ENCODE measurements at places on chromosomes 1 and 21. TPM values are rescaled to one million over a fixed set of nuclear protein-coding genes. Genes with fewer than 3 reads are reported as not detected.

The OR2T35 gene
- total RNA-seq, result not detected

The IFI44 gene
- 58.4 TPM for total RNA-seq

The VASH2 gene
- 2.4 TPM for total RNA-seq

The KPRP gene
- not detected for total RNA-seq

The CLEC20A gene
- total RNA-seq, result not detected

DNA sequence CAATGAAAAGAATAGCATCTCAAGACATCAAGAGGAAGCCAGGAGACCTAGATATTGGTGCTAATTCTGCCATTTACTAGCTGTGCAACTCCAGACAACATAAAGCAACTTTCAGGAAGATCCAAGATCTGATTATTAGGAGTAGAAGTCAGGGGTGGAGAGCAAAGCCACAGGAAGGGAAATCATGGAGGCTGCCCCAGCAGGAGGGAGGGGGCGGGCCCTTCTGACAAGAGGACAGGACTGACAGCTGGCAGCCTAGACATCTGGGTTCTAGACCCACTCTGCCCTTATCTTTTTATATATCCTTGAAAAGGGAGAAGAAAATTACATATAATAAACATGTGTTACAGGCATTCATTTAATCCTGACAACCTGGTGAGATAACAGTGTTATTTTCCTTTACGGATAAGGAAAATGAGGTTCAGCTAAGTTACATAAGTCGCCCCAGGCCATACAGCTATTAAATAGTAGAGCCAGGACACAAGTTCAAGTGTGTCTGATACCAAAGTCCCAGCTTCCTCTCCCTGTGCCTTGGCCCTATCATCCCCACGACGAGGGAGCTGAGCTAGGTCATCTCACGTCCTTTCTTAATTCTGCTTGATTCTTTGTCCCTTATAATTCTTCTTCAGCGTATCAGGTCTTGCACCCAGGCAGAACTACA lies 46.6 kb downstream of the ARHGEF11 start:
- H3K4me1 ChIP-seq, result no peaks in the 10 kb centered on the region
- no peaks in the 10 kb centered on the region for H3K27me3 ChIP-seq
- H3K27ac ChIP-seq, result no peak overlapping the region
- H3K36me3 ChIP-seq, result no peaks in the 10 kb centered on the region
- no peak for DNase-seq

GRCh38 chr1:37159102-37159501 lies 124.8 kb upstream of the GRIK3 start:
- no peak overlapping the region for H3K4me3 ChIP-seq
- no peaks in the 10 kb centered on the region for H3K36me3 ChIP-seq
- DNase-seq, result no peak
- no peaks in the 10 kb centered on the region for H3K27me3 ChIP-seq
- H3K27ac ChIP-seq, result no peak overlapping the region

DNA sequence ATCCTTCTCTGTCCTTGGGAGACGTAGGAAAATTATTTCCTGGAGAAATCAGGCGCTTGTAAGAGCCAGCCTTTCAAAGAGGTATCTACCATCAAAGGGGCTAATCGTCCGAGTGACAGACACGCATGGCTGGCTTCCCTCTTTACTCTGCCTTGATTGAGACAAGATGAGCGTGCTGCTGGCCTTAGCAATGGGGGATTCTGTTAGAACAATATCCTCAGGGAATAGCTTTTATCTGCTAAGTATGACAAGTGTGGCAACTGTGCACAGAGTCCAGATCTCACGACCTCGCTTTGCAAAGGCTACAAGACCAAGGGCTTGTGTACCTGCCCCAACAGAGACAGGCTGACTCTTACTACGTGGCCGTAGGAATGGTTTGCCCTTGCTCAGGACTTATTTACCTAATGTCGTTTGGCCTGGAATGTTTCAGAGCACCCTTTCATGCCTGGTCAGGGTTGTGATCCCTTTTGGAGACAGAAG lies 417.1 kb downstream of the KIF26B start:
- H3K27ac ChIP-seq, result no peak overlapping the region
- no peaks in the 10 kb centered on the region for H3K36me3 ChIP-seq
- no peaks in the 10 kb centered on the region for H3K27me3 ChIP-seq
- no peaks in the 10 kb centered on the region for H3K4me1 ChIP-seq
- DNase-seq, result no peak

DNA sequence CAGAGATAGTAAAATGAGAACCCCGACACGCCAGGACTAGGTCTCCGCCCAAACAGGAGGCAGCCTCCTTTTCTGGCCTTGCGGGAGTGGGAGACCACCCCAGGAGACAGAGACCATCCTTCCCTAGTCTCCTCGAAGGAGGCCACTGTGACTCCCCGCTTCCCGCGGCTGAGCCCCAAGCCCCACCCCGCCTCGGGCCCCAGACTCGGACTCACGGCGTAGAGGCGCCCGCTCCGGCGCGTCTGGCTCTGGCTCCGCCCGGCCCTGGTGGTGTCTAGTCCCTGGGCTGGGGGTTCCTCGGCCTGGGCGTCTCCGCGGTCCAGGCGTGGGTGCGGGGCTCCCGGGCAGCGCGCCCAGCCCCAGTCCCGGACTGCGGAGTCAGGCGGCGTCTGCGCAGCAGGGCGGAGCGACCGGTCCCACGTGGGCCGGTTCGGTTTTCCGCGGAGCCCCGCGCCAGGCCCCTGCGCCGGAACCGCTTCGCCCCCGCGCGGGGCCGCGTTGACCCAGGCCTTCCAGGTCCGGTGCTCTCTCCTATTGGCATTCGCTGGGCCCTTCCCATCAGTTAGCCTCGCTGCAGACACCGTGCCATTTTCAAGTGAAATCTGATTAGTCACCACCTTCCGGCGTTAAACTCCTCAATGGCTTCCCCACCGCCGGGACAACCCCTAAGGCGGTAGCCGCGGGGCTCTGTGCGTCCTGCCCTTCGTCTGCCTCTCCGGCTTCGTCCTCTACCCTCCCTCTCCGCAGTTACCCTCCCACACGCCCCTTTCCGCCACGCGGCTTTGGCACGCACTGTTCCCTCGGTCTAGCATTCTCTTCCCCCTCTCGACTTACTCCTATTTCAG lies at the start of gene C1orf216:
C1orf216 (minus strand) TSS at position 393 of the 845 bp plus-strand sequence. CDS start 2,563 bp downstream, outside the sequence.
- H3K27me3 ChIP-seq, result no peaks in the 10 kb centered on the region
- peak within 1 kb of the TSS; percentile 85 for H3K27ac ChIP-seq
- peaks cover 40% of the 10 kb centered on the region for H3K4me1 ChIP-seq
- peak; percentile 78 for DNase-seq
- H3K4me3 ChIP-seq, result peak within 1 kb of the TSS; percentile 94

DNA sequence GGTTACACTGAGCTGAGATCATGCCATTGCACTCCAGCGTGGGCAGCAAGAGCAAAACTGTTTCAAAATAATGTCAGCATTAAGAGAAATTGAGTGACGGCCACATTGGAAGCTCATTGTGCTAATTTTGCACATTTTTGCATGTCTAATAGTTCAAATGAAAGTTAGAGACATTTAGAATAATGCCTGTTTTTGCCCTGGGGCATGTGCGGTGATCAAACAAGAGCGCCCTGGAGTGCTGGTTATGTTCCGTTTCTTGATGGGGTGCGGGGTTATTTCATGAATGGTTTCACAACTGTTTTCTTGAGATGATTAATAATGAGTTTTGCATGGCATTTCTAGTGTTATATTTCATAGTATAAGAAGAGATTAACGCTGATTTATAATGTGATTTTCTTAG lies 13.1 kb downstream of the OR2T11 start:
- H3K4me1 ChIP-seq, result no peaks in the 10 kb centered on the region
- DNase-seq, result no peak
- H3K36me3 ChIP-seq, result no peaks in the 10 kb centered on the region
- H3K4me3 ChIP-seq, result no peak overlapping the region

- no peak overlapping the region for H3K4me3 ChIP-seq
- no peaks in the 10 kb centered on the region for H3K36me3 ChIP-seq
- peak; percentile 81 for DNase-seq
- peak overlapping the region; percentile 60 for H3K27ac ChIP-seq
Measured at GRCh38 chr1:91650764-91651163, 150.1 kb downstream of the CDC7 start.

DNA sequence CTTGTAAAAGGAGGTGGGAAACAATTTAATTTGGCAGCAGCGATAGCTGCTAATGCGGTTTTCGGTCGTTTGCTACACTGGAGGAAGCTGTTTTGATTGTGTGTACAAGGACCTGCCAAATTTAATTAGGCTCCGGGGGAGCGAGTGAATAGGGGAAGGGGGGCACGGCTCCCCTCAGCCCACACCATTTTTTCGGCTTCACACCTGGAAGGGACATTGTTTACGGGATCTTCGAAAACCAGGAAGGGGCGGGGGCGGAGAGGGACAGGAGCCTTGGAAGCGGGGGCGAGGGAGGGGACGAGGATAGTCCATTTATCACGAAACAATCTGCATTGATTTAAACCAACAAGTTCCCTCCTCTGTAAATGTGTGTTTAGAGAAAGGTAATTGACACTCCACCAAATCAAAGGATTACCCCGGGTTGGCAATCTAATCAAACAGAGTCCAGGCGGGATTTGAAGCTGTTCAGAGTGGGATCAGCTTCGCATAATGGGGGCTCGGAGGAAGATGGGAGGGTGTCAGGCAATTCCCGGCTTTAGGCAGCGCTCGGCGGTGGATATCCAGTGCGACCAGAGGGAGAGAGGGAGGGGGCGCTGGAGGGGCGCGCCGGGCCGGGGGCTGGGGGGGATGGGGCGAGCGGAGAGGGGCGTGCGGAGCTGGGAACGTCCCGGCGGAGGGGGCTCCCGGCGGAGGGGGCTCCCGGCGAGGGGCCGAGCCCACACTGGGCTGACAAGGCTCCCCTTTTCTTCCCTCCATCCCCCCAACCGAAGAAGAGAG lies 9.8 kb downstream of the PAX7 start:
- H3K27me3 ChIP-seq, result peaks cover 100% of the 10 kb centered on the region
- DNase-seq, result no peak
- no peaks in the 10 kb centered on the region for H3K4me1 ChIP-seq
- no peaks in the 10 kb centered on the region for H3K36me3 ChIP-seq

GRCh38 chr1:94002046-94002787 lies 93.0 kb upstream of the GCLM start:
- no peaks in the 10 kb centered on the region for H3K36me3 ChIP-seq
- H3K4me3 ChIP-seq, result no peak overlapping the region
- no peaks in the 10 kb centered on the region for H3K27me3 ChIP-seq
- no peak overlapping the region for H3K27ac ChIP-seq
- H3K4me1 ChIP-seq, result no peaks in the 10 kb centered on the region
- no peak for DNase-seq

- H3K27ac ChIP-seq, result no peak overlapping the region
- H3K36me3 ChIP-seq, result no peaks in the 10 kb centered on the region
- H3K4me1 ChIP-seq, result no peaks in the 10 kb centered on the region
- no peaks in the 10 kb centered on the region for H3K27me3 ChIP-seq
- no peak for DNase-seq
- H3K4me3 ChIP-seq, result no peak overlapping the region
Measured at GRCh38 chr1:3052501-3052900, 16.5 kb upstream of the PRDM16 start.

- no peak overlapping the region for H3K27ac ChIP-seq
- no peak for DNase-seq
- peaks cover 19% of the 10 kb centered on the region for H3K27me3 ChIP-seq
- no peak overlapping the region for H3K4me3 ChIP-seq
Measured at GRCh38 chr21:42375506-42375905, 9.2 kb upstream of the TFF1 start.

DNA sequence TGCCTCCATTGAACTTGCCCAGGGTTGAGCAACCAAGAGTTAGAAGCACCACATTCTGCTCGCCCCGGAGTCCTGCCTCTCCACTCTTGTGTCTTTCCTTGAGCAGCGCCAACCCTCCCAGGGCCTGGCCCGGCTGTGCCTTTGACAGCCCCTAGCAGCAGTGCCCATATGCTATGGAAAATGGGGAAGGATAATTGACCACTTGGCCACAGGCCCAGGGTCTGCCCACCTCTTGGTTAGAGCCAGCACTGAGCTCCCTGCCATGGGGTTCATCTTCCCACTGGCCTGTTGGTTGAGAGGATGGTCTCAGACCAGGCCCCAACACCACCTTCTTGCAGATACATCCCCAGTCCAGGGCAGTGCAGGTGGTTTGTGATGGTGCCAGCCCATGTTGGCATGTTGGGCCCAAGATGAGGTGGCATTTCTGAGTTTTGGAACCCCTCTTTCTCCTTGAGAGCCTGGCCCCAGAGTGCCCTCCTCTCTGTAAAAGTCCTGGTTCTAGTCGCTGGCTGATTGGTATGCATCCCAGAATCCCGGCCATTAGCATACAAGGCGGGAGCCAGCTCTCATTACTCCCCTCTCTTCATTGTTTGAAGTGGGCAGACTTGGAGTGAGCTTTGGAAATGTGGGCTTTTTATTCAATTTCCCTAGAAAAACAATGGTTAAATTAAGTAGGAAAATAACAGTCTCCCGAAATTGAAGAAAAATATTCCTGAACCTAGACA lies 7.6 kb downstream of the ARHGEF10L start:
- H3K4me1 ChIP-seq, result no peaks in the 10 kb centered on the region
- H3K36me3 ChIP-seq, result no peaks in the 10 kb centered on the region
- no peak for DNase-seq
- no peak overlapping the region for H3K27ac ChIP-seq
- no peaks in the 10 kb centered on the region for H3K27me3 ChIP-seq

GRCh38 chr1:88228114-88228513 lies 456.0 kb upstream of the PKN2 start:
- no peaks in the 10 kb centered on the region for H3K4me1 ChIP-seq
- no peaks in the 10 kb centered on the region for H3K27me3 ChIP-seq
- DNase-seq, result no peak

DNA sequence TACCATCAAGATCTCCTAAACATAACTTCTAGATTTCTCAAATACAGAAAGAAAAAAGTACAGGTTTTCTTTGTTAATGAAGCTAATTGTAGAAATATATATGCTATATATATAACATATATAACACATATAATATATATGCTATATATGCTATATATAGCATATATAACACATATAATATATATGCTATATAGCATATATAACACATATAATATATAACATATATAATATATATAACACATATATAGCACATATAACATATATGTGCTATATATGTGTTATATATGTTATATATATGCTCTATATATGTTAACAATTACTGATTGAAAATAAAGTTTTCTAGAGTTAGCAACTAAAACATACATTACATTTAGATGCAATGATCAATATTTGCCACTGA lies 34.8 kb downstream of the RGS21 start:
- no peaks in the 10 kb centered on the region for H3K27me3 ChIP-seq
- no peak for DNase-seq
- no peaks in the 10 kb centered on the region for H3K36me3 ChIP-seq
- H3K27ac ChIP-seq, result no peak overlapping the region
- no peak overlapping the region for H3K4me3 ChIP-seq
- H3K4me1 ChIP-seq, result no peaks in the 10 kb centered on the region

DNA sequence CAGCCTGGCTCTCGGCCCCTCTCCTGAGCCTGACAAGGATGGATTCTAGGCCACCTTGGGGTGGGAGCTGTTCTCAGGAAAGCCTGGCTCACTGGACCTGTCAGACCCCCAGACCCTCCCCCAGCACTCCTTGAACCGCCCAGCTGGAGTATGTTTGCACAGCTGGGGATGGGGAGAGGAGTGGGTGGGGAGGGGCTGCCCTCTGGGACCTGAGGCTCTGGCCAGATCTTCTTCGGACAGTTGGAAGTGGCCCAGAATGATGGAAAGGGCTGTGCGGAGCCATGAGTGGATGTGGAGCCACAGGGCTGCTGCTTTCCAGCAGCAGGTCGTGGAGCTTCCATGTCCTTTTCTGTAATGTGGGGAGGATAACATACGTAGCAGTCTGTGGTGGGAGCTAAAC lies 43.0 kb upstream of the TRABD2B start:
- H3K36me3 ChIP-seq, result no peaks in the 10 kb centered on the region
- H3K27me3 ChIP-seq, result peaks cover 17% of the 10 kb centered on the region
- DNase-seq, result no peak
- H3K4me1 ChIP-seq, result no peaks in the 10 kb centered on the region
- no peak overlapping the region for H3K27ac ChIP-seq
- H3K4me3 ChIP-seq, result no peak overlapping the region

- H3K27me3 ChIP-seq, result no peaks in the 10 kb centered on the region
- H3K36me3 ChIP-seq, result peaks cover 43% of the 10 kb centered on the region
- peak; percentile 78 for DNase-seq
- peak overlapping the region; percentile 24 for H3K27ac ChIP-seq
- no peak overlapping the region for H3K4me3 ChIP-seq
- H3K4me1 ChIP-seq, result no peaks in the 10 kb centered on the region
Measured at GRCh38 chr1:6471970-6472368, 6.0 kb upstream of the TNFRSF25 start.
